RPMI7951 (cell line): ENCODE measurements at places on chromosomes 2 and 18.

- no peak for DNase-seq
These were observed 1080.7 kb upstream of the CHAC2 start for GRCh38 chr2:52686935-52687334.

DNA sequence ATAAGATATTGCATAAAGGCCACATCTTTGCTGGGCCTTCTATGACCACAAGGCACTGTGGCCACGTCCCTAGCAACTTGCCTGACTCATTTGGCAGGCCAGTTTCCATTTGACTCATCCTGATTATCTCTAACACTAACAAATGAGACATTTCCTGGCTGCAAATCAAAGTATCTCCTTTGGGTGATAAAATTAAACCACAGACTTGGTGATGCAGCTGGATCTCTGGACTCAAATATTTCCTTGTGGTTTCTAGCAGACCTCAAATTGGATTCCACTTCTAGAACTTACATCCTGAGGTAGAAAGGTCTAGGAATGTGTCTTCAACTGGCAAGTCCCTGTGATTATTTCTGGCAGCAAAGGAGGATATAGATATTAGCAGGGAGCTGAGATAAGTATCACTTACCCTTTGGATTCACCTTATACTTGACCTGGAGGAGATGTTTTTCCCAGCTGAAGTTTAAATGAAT is 167.9 kb upstream of the NXPH2 start:
- peak; percentile 95 for DNase-seq

- no peak for DNase-seq
These were observed 10.3 kb upstream of the NTSR2 start for GRCh38 chr2:11680182-11680900.

DNA sequence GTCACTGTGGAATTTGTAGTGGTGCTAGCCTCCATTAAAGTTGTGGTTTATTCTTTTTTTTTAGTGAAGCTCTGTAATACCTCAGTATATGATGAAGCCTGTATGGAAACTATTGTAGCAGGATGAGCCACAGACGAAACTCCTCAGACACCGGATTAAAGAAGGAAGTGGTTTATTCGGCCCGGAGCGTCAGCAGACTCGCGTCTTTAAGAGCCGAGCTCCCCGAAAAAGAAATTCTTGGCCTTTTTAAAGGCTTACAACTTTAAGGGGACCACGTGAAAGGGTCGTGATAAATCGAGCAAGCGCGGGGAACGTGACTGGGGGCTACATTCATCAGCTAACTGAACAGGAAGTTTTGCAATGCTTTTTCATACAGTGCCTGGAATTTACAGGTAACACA is 8.1 kb upstream of the CCL20 start:
- DNase-seq = peak; percentile 76

DNA sequence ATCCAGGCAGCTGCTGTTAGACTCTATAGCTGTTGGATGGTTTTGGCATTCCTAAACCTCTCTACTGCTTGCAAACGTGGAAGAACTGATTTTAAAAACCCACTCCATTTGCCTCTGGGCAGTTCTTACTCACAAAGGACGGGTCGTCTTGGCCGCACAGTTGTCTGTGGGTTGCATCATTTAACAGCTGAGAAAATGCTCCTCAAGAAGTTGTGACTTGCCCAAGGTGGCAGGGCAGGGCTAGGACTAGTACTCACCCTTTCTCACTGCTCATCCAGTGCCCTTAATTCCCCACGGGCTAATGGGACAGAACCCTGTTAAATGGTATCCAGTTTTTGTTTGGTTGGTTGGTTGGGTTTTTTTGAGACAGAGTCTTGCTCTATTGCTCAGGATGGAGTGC is 997 bp upstream of the DRC1 start:
- DNase-seq = no peak

DNA sequence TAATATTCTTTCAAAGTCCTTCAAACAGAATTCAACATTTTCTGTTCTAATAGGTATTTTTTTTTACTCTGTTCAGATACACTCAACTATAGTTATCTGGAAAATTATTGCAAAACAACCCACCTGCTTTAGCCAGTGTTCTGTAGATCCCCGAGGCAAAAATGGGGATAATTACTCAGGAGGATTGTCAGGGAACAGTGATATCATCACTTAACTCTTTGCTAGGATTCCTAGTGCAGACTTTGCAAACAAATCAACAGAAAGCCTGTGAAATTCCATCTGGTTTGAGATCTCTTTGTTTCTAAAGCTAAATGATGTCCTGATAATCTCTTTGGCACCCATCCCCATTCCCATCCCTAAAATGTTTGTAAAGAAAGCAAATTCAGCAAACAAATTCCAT is 413.6 kb upstream of the MEIS1 start:
- no peak for DNase-seq

DNA sequence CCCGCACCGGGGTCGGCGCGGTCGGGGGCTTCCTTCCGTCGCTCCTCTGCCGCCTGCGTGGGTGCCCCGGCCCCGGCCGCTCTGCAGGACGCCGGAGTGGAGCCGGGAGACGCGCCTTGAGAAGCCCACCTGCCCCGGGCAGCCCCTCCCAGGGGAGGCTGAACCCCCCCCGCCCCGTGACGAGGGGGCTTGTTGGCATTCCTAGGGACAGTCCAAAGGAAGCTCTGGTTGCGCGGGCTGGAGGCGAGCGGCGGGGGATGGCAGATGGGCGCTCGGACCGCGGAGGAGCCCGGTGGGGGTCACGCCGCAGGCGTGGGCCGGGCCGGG is 133.5 kb upstream of the MGAT5 start:
- DNase-seq = no peak

DNA sequence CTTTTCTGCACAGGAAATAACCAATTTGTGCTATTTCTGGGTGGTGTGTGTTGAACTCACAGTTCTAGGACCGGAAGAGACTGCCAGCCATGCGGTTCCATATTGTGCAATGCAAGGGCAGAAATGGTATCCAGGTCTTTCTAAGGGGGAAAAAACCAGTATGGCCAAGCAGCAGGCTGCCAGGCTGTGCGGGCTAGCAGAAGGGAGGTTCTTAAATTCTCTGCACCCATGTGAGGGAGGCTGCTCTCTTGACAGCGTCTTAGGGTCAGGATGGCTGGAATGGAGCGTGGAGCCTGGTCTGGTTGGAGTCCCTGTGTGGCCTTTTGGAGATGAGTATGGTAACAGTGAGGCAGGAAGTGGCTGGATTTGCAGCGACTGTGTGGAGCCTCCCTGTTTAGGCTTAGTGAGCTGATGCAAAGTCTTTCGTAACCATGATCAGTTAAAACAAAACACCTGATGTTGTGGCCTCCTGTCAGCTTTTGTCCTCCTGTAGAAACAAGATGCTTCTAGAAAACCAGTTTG is 52.6 kb downstream of the NCK2 start:
- DNase-seq = peak; percentile 75

GRCh38 chr2:214244847-214245246 is 166.0 kb upstream of the VWC2L start:
- no peak for DNase-seq

DNA sequence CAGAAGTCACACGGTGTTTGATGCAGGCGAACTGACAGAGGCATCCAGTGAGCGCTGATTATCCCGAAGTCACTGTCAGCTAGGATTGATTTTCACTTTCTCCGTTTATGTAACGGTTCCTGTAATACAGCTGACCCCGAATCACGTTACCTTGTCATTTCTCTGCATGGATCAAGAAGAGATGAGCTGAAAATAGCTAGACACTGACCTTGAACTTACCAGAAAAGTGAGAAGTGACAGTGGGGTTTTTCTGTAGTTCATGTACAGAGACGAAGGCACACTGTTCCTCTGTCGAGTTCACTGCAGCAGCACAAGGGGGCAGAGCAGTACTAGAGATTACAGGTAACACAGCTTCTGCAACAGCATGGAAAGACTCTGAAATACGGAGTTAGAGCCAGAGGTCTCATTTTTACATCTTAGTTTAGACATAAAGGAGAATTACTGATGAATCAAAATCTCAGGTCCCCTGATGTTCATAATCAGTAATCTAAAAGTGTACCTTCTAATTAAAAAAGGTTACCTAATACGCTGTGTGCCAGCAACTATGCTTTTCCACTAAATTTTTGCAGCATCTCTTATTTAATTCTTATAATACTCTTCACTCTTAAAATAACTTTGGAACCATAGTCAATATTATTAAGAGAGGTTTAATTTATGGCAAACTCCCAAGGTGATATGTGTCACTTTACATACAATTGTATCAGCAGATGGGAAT is 33.1 kb downstream of the ARHGAP15 start:
- DNase-seq = peak; percentile 33

DNA sequence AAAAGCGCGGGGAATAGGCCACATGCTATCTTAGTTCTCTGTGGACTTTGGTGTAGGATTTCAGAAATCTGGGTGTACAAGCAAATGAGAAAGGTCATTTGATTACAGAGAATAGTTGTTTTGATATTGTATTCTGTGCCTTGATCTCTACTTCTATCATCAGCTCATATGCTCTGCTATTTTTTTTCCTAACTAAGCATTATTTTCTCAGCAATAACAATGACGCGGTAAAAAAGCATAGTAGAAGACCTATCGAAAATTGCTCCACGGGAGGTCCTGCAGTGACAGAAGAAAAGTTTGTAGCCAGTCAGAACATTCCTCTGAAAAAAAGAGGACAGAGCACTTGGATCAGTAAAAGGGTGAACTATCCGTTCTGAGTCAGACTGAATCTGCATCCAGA is 2.8 kb upstream of the SETBP1 start:
- no peak for DNase-seq

DNA sequence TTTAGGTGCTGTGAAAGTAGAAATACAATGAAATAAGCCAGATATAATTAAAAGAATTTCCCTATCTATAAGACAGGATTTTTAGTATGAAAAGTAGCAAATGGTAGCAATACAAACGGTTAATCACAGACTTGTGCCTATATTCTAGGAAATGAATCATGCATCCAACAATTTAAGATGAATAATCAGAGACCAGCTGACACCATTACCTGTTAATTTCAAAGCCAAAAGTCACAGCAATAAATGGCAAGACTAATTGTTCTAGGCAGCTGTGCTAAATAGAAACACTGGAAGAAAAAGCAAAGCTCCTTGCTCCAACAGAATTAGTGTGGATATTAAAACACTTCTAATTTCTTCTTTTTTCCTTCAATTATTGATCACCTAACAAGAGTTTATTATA is 35.1 kb upstream of the MPP4 start:
- no peak for DNase-seq

GRCh38 chr2:71586471-71586870 is 133.1 kb downstream of the DYSF start:
- DNase-seq = no peak

DNA sequence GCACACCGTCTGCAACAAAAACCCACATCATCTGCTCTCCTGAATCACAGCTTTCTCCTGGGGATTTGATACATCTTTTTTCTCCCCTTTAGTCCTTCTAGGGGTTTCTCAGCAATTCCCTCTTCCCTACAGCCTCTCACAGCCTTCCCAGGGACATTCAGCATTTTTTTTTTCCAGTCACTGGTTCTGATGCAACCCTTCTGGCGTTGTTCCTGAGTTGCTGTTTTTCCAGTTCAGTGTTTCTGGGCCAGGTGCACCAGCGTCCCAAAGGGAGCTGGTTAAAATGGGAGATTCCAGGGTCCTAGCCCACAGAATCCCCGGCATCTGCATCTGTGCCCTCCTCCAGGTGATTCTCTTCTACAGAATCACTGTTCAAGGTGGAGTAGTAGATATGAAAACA is 36.1 kb downstream of the ADCY3 start:
- DNase-seq = no peak

DNA sequence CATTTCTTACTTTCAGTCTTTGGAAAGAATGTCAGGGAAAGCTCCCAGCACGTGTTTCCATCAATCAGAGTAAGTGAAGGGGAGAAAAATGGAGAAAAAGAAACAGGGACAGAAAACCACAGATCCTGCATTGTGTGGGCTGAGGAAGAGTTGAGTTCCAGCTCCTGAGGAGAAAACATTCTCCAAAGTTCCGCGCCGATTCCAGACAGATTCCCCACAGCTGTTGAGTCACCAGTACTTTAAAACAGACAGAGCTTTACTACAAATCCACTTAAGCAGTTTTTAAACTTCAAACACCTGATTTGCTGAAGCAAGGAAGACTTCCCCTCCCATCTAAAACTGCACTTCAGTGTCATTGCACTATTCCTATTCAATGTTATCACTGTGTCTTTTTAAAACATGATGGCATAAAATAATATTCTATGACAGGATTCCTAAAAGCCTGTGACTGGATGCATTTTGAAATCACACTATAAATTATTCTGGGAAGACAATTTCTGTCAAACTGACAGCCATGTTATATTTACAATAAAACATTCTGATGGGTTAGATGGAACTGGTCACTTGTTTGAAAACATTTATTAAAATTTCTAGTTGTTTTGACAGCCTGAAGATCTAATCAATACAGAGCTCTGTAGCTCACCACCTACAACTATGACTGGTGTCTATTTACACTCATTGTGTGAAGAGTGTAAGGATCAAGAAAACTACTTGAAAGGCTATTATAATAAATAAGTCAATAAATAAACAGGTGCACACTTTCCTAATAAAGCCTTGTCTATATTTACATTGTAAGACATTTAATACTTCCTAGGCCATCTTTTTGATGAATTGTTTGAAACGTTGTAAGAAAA is 40.9 kb downstream of the TCF4 start:
- DNase-seq = peak; percentile 84

- DNase-seq = peak; percentile 84
These were observed 837 bp upstream of the ACSL3 start for GRCh38 chr2:222859786-222860612.

GRCh38 chr2:100235098-100235497 is 87.2 kb downstream of the LONRF2 start:
- DNase-seq = no peak

GRCh38 chr2:189049709-189050164 is 75.6 kb downstream of the COL3A1 start:
- DNase-seq = no peak

- no peak for DNase-seq
These were observed 525.8 kb upstream of the LINC00305 start for GRCh38 chr18:64674694-64675093.

- DNase-seq = no peak
These were observed 3.6 kb upstream of the KCNJ3 start for GRCh38 chr2:154694881-154695280.

DNA sequence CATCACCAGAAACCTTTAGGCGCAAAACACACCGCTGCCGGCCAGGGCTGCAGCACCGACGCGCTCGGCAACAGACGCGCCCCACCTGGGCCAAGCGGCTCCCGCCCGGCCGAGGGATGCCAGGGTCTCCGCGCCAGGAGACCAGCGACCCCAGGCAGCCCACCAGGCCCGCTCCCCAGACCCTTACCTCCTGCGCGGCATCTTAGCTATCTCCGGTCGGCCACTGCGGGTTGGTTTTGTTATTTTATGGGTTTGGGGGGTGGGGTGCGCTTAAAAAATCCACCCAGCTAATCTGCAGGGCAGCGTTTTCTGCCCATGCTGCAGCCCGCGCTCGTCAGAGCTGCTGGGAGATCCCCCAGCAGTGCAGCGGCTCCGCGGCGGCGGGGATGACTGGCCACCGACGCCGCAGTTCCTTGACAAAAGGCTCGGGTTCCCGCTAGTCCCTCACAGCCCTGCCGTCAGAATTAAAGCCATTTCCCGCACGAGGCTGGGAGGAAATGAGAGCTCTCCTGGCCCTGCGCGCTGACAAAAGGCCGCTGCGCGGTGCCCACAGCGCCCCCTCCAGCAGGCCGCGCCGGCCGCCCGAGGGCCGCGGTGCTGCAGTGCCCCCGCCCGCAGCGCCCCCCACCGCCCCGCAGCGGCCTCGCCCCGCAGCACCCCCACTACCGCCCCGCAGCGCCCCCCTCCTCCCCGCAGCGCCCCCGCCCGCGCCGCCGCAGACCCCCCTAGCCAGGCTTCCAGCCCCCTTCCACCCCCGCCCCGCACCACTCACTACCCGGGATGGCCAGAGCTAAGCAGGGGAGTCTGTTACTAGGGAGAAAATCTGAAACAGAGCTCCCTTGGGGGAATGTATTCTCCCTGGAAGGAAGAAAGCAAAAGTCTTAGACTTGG is at the start of gene ADD2:
Gene ADD2, minus strand, starts transcription at position 502 of the 891 bp plus-strand sequence. CDS start 61,792 bp downstream, outside the sequence.
- peak; percentile 22 for DNase-seq

- DNase-seq = peak; percentile 61
These were observed 300.0 kb upstream of the SMIM21 start for GRCh38 chr18:75727456-75727855.
